Stimulated activated CD8-positive, alpha-beta memory T cell treated with anti-CD3 and anti-CD28 coated beads, Interleukin-4, amount 100 ng/mL, for 4 hours (primary cell): ENCODE measurements at places on chromosomes 3 and 15.

- no peak for DNase-seq
Measured at GRCh38 chr3:37052860-37053259, 59.5 kb downstream of the MLH1 start.

DNA sequence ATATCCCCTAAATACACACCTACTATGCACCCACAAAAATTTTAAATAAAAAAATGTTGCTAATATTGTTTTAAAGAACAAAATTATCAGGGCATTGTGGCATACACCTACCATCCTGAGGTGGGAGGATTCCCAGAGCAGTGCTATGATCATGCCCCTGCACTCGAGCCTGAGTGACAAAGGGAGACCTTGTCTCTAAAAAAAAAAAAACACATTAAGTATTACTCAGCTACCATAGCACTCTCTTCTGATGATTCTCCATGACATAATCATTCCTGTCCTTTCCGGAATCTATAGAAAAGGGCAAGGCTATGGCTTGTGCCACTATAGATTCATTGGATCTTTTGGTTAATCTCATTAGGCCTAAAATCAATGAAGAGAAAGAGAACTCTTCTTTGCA, 77.4 kb downstream of the ACAP2 start:
- DNase-seq: no peak

DNA sequence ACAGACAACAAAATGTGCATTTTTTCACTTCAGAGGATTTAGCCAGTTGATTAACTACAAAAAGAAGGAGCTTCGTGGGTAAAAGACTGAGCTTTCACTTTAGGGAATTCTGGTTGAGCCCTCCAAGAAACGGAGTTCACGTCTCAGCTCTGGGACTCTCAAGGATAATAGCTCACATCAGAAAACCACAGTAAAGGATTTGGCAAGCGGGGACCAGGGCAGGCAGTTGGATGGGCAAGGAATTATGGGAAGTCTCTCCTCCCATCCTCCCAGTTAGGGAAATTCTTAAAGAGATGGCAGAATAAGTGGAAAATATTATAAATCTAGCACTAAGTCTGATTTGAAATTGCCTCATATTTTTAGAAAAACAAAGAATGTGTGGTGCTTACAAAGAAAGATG, 188.3 kb upstream of the EOMES start:
- DNase-seq: no peak

DNA sequence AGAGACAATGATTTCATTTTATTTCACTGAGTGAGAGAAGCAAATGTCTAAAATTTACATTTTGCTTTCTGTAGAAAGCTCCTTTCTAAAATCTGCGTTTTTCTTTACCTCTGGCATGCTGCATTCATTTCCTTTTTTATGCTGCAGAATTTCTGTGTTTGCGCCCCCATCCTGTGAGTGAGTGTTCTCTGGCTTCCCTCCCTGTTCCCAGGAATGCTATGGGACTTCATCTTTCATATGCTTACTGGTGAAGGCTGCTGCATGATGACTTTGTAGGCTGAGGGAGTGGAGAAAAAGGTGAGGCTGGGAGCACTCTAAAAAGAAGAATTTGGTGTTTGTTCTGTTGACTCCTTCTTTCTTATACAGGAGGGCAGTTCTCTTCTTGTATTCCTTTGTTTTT, 7.7 kb upstream of the TMC3 start:
- DNase-seq: no peak

GRCh38 chr3:183845608-183846288, 20.4 kb upstream of the MAP6D1 start:
- DNase-seq: no peak

DNA sequence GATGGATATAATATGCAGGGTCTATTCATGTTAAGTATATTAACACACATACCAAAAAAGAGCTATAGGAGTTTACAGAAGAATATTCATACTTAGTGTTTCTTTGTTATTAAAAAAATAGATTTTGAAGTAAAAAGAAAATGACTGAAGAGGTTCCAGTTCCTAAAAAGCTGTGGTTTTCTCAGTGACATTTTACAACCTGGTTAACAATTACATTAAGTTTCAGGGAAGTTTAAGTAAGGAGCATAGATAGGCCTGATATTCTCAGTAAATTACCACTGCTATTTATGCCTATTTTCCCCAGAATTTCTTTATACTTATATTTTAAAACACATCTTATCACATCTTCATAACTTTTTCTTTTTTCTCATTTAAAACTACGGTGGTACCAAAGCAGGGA, 43.6 kb upstream of the SPTSSB start:
- no peak for DNase-seq

DNA sequence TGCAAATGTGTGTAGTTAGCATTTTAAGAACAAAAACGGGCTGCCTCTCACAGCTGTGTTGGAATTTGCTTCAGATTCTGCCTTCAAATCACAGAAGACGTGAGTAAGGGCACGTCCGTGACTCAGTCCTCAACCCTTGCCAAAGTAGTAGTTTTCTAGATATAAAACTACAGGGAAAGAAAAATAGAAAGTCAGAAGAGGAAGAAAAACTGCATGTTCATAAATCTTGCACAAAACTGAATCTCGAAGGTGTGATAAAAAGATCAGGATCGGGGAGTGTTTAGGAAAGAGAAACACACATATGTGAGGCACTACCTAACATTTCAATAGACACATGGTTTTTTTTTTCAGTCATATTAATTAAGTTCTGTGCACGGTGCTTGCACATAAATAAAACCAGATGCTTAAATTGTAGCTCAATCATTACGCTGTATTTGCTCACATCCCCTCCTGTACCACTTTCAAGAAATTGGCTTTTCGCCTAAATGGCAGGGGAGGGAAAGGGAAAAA, 71.7 kb downstream of the P3H2 start:
- no peak for DNase-seq

- DNase-seq: no peak
Measured at GRCh38 chr3:129360171-129360611, 68.2 kb downstream of the EFCAB12 start.

DNA sequence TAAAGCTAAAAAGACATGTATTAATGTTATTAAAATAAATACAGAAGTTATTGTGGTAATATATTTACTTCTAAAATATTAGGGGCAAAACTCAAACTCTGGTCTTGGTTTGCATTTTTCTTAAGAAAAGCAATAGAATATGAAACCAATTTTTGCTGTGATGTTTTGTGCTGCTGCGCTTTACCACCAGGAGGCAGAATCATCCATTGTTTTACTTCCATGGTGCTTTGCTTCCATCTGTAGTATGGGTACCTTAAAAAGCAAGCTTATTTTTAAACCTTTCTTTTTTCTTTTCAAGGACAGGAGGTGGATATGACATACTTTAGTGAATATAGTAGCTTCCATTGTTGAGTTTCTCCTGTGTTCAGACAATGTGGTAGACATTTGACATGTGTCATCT, 46.6 kb upstream of the MRPL3 start:
- no peak for DNase-seq

DNA sequence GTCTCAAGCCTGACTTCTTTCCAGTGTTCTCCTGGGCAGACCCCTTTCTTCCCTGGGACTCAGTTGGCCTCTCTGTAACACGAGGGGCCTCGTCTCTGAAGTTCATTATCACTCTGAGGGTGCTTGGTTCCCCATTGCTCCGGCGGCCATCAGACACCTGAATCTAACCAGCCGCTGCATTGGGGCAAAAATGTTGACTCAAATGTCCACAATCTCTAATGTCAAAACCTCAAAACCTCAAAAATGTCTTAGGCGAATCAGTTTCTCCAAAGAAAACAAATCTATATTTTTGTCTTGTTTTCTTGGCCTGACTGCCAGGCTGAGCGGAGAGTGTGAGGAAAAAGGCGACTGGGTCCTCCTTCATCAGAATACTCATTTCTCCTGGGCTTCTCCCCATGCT, 220.7 kb downstream of the VPS13C start:
- no peak for DNase-seq

DNA sequence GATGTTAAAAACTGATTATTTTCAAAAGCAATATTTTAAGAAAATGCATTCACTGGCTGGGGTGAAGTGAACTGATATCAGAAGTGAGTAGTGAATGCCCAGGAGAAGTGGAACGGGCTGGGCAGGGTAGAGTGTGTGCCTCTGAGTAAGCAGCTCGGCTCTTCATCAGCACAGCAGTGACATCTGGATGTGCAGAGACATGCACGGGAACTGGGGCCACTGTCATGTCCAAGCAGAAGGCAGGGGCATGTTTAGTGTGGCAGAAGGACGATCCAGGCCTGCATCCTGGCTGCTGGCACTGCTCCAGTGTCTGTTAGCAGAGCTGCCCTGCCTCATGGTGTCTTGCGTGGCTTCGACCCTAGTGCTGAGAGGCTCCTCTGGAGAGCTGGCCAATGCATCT, 305.6 kb upstream of the LRRFIP2 start:
- no peak for DNase-seq

DNA sequence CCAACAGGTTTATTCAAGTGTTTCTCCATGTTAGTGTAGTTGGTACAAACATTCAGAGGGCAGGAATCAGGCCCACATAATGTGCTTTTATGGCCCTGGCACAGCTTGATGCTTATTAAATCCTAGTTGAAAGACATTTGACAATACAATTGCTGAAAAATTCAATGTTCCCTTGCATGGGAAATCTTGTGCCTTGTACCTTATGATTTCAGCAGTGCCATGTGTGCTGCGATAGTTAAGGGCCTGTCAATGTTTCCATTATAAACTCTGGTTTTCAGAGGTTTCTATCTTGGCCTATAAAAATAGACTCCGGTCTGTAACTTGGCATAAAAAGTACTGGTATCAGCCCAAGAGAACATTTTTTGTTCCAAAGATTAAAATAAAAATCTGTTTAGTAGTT, 207.2 kb downstream of the TBC1D5 start:
- no peak for DNase-seq

GRCh38 chr15:33720952-33721351, 247.3 kb upstream of the CHRM5 start:
- no peak for DNase-seq

DNA sequence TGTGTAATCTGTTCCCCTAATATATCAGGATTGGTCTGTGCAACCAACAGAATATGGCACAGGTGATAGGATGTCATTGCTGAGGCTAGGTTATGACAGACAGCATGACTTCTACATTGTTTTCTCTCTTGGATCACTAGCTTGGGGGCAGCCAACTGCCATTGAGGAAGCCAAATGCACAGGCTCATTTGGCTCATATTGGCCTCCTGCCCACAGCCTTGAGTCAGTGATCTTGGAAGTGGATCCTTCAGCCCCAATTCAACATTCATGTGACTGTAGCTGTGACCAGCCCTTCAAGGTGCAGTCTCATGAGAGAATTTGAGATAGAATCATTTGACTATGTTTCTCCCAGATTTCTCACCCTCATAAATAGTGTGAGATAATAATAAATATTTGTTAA, 675.6 kb downstream of the GRM7 start:
- no peak for DNase-seq

GRCh38 chr15:85624291-85624801, 170.4 kb downstream of the KLHL25 start:
- no peak for DNase-seq

- DNase-seq: no peak
Measured at GRCh38 chr3:136657526-136657925, 94.7 kb downstream of the STAG1 start.

DNA sequence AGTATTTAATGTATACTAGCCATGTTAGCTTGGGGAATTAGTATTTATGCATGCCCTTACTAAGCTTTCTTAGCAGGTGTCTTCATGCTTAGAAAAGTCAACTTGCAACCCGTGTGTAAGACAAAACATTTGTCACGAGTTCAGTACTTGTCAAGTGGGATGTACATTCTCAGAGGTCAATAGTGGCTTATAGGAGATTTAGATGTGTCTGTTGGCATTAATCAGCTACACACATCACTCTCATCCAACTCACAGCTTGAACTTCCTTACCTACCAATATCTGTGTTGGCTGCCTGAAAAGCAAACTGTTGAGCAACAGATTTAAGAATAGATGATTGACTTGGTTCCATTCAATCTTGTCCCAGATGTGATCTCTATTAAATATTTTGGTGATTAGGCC, 109.5 kb downstream of the ROBO2 start:
- no peak for DNase-seq
